NCI-H1105 treated with DMSO at 0.1 percent for 48 hours (cell line): ENCODE measurements at places on chromosomes 3 and 15.

GRCh38 chr3:36408146-36408545 lies 27.8 kb downstream of the STAC start:
- DNase-seq = no peak

DNA sequence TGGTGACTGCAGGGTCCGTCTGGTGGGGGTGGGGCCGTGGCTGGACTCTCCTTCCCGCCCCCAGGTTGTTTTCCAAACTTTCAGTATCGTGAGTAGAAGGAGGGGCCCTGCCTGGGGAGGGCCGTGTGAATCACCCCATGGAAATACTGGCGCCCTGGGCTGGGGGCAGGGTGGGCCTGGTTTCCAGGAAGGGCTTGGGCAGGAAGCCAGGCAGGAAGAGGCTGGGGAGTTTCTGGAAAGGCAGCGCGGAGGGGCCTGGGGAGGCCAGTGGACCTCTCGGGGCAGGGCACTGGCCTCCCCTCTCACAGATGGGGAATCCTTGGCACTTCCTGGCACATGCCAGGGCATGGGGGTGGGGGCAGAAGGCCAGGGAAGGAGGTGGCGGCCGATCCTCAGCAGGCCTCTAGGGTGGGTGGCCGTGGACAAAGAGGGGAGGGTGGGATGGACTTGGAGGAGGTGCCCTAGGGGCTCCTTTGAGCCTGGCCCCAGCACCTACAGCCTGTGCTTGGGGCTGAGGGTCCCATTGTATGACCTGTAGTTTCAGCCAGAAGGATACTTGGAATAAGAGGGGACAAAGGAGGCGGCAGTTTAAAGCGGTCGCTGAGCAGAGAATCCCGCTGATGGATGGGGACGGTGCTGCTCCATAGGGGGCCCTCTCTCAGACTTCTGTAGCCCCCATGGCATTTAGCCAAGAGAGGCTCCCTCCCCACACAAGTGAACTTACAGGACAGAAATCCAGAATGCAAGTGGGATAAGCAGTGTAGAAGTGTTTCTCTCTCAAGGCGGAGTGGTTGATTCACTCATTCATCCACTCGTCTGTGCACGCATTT lies 56.5 kb upstream of the GATA2 start:
- DNase-seq = no peak

DNA sequence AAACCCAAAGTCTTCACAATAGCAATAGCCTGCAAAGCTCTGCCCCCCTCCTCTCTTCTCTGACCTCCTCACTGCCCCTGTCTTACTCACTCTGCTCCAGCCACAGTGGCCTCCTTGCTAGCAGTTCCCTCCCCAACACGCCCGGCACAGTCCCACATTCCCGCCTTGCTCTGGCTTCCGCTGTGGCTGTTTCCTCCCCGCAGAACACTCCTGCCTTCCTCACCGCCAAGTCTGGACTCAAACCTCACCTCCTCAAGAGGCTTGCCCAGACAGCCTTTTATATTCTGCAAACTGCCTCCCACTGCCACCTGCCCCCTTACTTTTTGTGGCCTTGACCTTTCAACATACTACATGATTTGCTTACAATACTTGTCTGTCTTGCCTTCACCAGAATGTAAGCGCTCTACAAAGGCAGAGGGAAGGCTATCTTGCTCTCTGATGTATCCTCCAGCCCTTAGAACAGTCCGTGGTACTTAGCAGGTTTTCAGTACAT lies 406 bp upstream of the MPI start:
- peak; percentile 7 for DNase-seq

- no peak for DNase-seq
Measured at GRCh38 chr3:1207904-1208303, 115.1 kb downstream of the CNTN6 start.

- DNase-seq = no peak
Measured at GRCh38 chr3:184678317-184679055, 33.4 kb downstream of the MAGEF1 start.

DNA sequence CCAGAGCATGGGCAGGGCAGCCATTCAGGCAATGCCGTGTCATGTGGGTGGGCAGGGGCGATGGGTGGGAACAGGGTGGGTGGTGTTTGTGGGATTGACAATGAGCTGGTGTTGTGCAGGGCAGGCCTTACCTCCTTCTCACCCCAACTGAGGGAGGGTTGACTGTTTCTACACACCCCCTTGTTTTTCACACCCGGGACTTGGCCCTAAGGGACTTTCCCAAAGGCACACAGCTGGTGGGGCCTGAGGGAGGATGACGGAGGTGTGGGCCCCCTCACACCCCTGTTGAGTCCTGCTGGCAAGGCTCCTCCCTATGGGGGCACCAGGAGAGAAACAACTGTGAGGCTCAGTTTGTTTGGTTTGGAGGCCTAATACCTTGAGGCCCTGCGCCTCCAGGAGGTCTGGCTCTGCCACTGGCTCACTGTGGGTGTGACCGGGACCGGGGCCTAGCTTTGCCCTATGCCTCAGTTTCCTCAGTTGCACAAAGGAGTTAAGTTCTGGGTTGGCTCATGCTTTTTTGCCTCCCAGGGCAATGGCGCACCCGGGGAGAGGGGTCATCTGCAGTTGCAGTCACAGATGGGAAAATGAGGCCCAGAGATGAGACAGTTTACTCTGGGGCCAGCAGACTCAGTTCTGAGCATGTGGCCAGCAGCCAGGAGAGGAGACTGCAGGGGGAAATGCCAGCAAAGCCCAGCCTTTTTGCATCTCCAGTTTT lies 5.1 kb upstream of the DNAH1 start:
- DNase-seq = no peak

DNA sequence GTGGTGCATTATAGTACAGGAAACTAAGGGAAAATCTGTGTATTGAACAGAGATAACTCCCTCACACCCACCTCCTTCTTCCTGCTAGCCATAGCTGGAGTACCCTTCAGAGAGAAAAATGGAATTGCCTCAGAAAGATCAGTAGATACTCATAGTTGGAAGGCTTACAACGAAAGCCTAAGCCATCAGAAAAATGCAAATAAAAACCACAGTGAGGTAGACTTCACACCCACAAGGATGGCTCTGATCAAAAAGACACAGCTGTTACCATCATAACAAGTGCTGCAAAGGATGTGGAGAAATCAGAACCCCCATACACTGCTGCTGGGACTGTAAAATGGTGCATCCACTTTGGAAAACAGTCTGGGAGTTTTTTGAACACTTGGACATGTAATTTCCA lies 7.4 kb upstream of the DLG1 start:
- no peak for DNase-seq

- no peak for DNase-seq
Measured at GRCh38 chr15:66994927-66995656, 70.3 kb upstream of the SMAD3 start.

DNA sequence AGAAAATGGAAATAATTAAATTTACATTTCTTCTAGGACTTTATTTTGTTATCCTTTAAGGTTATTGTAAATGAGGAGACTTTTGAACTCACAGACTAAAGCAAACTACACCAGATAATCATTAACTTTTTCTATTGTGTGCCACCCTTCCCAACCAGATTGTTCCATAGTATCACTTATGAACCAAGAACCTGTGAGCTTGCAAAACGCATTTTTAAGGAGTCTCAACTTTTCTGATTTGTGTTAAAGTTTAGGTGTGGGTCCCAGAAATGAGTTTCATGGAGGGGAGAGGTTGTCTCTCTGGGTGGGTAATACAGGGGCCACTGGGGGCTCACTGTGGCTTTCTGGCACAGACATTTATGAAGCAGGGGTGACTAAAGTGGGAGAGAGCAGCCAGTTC lies 75.7 kb downstream of the IGF1R start:
- no peak for DNase-seq

DNA sequence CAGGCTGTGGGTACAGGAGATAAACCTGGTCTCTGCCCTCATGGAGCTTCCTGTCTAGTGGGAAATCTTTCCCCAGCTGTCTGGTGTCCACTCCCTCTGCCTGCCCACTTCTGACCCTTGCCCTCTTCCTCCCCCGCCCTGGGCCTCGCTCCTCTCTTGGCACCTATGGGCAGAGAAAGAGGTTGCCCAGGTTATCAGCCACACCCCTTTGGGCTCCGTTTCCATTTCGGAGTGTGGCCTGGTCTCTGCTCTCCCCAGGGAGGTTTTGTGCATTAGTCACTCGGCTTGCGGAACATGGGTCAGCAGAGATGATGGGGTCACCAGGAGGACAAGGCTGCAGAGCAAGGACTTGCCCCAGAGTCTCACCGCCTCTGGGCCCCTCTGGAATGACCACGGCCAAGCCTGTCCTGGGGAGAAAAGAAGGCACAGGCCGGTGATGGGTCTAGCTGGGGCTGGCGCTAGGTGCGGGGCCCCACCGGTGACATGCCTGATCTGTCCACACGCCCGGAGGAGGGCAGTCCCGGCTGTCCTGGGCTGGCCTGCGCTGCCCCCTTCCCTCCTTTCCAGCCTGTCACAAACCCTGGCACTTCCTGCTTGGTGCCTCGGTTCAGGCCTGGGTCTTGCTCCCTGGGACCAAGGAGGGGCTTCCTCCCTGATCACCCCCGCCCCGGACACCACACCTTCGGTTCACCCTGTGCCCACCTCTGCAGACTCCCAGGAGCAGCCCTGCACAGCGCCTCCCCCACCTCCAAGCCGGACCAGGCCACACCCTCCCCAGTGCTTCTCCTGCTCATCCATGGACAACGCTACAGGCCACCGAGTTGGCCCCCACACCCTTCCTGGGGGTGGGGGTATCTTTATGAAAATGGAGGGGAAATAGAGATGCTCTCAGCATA lies 35.6 kb upstream of the MUC4 start:
- DNase-seq = no peak

DNA sequence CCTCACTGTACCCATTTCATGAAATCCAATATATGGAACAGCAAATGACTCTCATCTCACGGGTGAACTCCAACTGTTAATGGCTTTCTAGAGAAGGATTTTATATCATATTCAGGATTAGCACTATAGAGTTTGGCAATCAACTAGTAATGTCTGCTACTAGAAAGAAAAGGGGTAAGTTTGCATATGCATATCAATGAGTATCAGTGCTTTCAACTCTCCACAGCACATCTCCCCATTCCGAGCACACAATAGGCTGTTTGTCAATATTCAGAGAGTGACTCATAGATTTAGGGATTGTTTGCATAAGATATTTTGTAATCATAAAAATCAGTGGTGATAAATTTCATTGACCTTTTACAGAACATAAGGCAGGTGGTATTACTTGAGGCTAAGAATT lies 163.2 kb upstream of the LMCD1 start:
- DNase-seq = no peak

GRCh38 chr3:193744048-193744821 lies 151.2 kb downstream of the OPA1 start:
- DNase-seq = no peak

DNA sequence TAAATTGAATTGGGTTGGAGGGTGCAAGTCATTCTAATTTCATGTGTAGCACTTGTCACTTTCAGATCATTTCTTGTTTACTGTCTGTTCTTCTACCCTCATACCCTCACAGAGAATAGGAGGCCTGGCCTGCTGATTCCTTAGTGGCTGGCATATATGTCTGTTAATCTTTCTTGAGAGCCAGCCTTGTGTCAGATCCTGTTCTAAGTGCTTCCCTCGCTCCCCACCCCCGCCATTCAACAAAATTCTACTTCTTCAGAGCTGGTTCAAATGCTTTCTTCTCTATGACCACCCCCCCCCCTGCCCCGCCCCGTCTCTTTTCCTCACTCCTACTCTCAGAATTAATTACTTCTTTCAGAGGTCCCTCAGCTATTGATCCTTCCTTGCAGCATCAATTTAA lies 1.5 kb upstream of the U2SURP start:
- DNase-seq = no peak

DNA sequence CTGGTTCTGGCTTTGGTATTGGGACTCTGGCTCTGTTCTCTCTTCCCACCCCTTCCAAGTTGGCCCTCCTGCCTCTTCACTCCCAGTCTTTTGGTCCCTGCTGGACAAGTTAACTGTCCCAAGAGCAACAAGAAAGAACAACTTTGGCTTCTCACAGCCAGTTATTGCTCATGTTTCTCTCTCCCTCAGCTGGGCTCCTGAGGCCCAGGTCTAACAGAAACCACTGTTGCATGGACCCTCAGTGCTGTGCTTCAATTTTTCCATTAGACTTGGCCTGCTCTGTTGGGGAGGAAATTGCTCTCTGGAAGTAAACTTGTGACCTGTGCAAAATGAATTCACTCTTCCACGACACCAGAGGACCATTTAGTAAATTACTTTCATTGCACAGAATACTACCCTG lies 64.5 kb downstream of the CHST2 start:
- no peak for DNase-seq

GRCh38 chr15:51155016-51155580 lies 60.4 kb upstream of the TNFAIP8L3 start:
- no peak for DNase-seq

- DNase-seq = no peak
Measured at GRCh38 chr15:45640616-45641015, 5.8 kb downstream of the SQOR start.

GRCh38 chr15:43508991-43509659 lies 8.3 kb upstream of the MAP1A start:
- DNase-seq = peak; percentile 42

GRCh38 chr3:2927259-2927658 lies 182.9 kb downstream of the IL5RA start:
- DNase-seq = no peak

- no peak for DNase-seq
Measured at GRCh38 chr3:69378112-69378802, 7.6 kb downstream of the FRMD4B start.

- DNase-seq = no peak
Measured at GRCh38 chr3:171543759-171544300, 83.6 kb upstream of the TNIK start.

DNA sequence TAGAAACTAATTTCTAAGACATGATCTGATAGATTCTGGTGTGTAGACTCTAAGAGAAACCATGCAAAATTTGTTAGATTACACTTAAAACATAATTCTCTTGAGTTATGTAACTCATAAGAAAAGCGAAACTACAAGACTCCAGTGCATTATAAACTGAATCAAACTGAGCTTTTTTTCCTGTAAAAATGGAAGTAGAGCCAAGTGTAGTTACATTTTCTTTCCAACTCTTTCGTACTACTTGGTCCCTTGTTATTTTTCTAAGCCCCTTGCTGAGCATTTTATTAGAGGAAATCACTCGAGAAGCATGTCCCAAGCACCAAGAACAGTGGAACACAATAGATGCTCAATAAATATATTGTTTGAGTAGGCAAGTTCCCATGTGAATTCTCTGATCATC lies 130.2 kb downstream of the GADL1 start:
- no peak for DNase-seq

DNA sequence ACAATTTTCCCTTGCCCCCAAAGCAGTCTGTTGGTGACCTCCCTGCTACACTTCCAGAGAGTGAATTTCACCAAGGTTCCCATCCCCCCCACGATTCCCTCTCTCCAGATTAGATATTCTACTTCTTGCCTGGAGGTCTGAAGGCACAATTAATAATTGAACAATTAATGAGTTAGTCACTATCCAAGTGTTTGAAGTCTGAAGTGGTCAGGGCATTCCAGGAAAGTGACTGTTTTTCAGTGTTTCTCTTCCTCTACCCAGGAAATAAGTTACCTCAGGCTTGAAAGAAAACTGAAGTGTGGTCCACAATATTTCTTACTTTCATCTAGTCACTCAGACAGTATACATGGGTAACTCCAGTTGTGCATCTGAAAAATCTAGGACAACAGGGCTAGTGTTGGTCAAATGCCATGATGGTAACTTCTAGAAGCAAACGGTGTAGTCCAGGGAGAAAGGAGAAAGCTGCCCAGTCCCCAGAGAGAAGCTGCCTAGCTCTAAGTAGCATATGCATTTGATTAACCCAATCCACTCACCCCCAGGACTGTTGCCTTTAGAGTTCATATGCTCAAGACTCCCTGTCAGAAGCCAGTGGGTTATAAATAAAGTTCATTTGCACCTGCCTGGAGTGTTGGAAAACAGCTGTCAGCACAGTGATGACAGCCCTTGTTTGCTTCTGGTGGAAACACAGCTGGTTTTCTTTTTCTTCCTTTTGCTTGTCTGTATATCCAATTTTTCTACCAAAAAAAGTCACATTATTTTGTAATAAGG lies 2.3 kb upstream of the TM4SF4 start:
- no peak for DNase-seq

- DNase-seq = no peak
Measured at GRCh38 chr3:94862703-94863102, 799.8 kb downstream of the NSUN3 start.
